ENCODE measurements at places on chromosomes 2 and 18. TPM values are rescaled to one million over a fixed set of nuclear protein-coding genes. Genes with fewer than 3 reads are reported as not detected.

GRCh38 chr18:44700652-44701051 lies 20.0 kb downstream of the SETBP1 start:
- peak; percentile 61 for DNase-seq
- H3K4me3 ChIP-seq, result no peak overlapping the region
- H3K27me3 ChIP-seq, result no peaks in the 10 kb centered on the region
- H3K4me1 ChIP-seq, result peaks cover 32% of the 10 kb centered on the region

DNA sequence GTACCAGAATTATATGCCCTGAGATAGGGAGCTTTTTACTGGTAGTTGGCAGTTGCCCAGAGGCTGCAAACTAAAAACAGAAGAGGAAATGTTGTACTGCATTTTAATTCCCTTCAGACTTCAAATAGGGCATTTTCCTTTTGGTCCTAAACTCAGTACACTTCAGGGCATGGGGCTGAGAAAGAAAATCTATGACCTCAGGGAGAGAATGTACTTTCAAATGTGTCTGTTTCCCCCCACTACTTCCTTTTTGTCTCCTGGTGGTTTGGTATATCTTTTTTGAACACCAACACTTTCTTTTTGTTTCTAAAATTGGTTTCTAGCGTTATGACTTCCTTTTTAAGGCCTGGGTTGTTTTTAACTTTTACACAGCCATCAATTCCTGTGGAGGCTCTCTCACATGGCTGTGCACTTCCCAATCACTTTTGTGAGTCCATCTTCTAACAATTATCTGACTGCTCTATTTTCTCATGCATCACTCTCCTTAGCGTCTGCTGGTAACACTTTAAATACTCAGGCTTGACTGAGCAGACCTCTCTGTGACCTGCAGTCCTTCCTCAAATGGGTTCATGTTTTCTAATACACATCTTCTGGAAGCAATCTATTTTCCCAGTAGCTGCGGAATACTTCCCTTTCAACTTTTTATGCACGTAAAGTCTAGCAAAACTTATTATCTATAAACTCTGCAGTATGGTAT lies 596.0 kb downstream of the LRP1B start:
- no peaks in the 10 kb centered on the region for H3K36me3 ChIP-seq
- peak overlapping the region; percentile 54 for H3K27ac ChIP-seq
- no peak for DNase-seq
- H3K4me1 ChIP-seq, result peaks cover 16% of the 10 kb centered on the region

GRCh38 chr2:168184681-168185513 lies 62.5 kb downstream of the STK39 start:
- H3K27ac ChIP-seq, result no peak overlapping the region
- no peaks in the 10 kb centered on the region for H3K36me3 ChIP-seq
- H3K27me3 ChIP-seq, result no peaks in the 10 kb centered on the region
- peaks cover 49% of the 10 kb centered on the region for H3K4me1 ChIP-seq

Gene MARS2
- polyA plus RNA-seq, result 8.4 TPM

Gene STAT4
- 0.87 TPM for polyA plus RNA-seq

Gene SNORC
- 1.2 TPM for polyA plus RNA-seq

DNA sequence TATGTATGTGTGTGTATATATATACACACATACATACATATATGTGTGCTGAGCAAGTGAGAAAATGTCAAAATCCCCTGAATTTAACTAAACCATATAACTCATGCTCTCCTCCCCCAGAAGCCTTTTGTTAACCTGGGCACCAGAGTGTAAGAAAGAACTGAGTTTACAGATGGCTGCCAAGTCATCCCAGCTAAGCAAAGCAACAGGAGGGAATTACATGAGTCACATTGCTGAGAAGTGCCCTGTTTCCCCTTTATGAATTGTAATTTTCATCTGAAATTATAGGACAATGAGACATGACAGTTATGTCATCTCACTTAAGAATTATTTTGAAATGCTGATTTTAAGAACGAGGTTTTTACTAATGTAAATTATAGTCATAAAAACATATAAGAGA lies 29.9 kb downstream of the SCN7A start:
- no peak for DNase-seq
- H3K4me1 ChIP-seq, result no peaks in the 10 kb centered on the region
- H3K27me3 ChIP-seq, result no peaks in the 10 kb centered on the region
- no peak overlapping the region for H3K27ac ChIP-seq
- H3K4me3 ChIP-seq, result no peak overlapping the region

GRCh38 chr2:169136885-169137534 lies 67.6 kb downstream of the DHRS9 start:
- peaks cover 14% of the 10 kb centered on the region for H3K4me1 ChIP-seq
- H3K36me3 ChIP-seq, result no peaks in the 10 kb centered on the region
- no peak overlapping the region for H3K4me3 ChIP-seq

Gene LINC00305
- 0.20 TPM for polyA plus RNA-seq

- no peak overlapping the region for H3K27ac ChIP-seq
- no peaks in the 10 kb centered on the region for H3K4me1 ChIP-seq
- DNase-seq, result no peak
These were observed 314.7 kb upstream of the LYPD1 start for GRCh38 chr2:132984731-132985130.

Measured in cardiac muscle cell (in vitro differentiated cells and primary cell).